Glutamatergic neuron (in vitro differentiated cells): ENCODE measurements at places on chromosomes 11 and 22. TPM values are rescaled to one million over a fixed set of nuclear protein-coding genes. Genes with fewer than 3 reads are reported as not detected.

- no peak for DNase-seq
Measured at GRCh38 chr11:2258501-2259465, 11.6 kb downstream of the ASCL2 start.

GRCh38 chr22:46107753-46108563 is 42.4 kb upstream of the PPARA start:
- no peak for DNase-seq

DNA sequence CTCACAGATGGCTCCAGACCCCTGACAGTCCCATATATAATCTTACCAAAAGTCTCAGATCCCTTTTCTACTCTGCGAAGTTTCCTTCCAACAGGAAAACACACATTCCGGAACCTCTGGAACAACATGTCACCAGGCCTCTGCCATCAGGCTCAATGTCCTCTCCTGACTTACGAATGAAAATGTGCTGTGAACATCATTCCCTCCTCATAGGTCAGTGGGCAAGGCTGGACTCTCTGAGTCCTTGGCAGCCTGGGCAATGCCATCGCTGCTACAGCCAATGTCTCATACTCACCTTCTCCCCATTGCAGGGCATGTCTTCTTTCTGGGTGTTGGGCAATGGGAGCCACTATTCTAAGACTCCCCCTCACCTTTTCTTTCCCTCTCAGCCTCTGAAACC is 1.7 kb upstream of the HPX start:
- DNase-seq, result no peak

DNA sequence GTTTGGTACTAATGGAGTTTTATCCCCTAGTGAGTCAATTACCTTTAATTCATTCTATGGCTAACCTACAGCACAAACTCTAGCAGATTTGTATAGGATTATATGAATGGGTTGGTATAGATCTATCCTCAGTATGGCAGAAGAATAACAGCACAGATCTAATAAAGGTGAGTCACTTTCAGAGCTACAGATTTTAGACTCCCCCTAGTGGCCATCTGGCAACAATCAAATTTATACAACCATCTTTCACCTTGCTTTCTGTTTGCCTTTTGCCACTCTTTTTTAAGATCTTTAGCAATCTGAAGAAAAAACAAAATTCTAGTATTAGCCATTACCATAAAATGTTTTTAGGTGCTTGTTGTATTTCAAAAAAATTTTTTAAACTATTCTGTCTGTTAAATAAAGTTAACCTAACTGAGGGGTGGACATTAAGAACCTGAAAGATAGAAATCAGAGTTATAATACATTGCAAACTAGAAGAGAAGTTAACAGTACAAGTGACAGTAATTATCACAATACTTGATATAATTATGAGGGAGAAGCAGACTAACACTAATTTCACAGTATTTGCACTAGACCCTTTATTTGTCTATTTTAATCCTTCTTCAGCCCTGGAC is 25.8 kb downstream of the DDIAS start:
- DNase-seq, result no peak

- no peak for DNase-seq
Measured at GRCh38 chr11:20293992-20294391, 69.5 kb upstream of the HTATIP2 start.

DNA sequence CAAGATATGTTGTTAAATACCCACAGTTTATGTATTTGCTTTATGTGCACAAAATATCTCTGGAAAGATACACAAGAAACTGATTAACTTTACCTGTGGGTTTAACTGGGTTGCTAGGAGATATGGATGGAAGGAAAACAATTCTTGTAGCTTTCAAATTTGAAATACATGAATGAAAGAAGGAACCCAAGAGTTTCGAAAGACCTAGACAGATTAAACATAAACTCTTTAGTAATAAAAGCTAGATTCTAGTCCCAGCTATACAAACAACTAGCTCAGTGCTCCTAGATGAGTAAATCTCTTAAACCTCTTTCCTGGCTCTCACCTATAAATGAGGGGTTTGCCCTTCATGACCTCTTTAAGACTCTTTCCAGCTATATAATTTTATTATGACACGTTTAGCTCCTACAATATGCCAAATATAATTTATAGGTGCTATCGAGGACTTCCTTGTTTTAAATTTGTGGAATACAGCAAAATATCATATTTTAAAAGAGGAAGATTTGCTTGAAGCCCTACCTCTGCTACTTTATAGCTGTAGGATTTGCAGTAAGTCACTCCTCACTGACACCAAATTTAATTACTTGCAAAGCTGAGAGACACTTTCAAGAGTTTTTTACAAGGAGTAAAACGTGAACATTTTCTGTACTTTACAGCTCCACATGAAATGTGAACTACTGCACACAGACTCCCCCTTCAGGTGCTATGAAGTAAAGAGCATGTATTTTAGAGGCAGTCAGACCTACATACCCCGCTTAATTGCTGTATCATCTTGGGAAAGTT is 50.7 kb downstream of the RRAS2 start:
- DNase-seq, result no peak

DNA sequence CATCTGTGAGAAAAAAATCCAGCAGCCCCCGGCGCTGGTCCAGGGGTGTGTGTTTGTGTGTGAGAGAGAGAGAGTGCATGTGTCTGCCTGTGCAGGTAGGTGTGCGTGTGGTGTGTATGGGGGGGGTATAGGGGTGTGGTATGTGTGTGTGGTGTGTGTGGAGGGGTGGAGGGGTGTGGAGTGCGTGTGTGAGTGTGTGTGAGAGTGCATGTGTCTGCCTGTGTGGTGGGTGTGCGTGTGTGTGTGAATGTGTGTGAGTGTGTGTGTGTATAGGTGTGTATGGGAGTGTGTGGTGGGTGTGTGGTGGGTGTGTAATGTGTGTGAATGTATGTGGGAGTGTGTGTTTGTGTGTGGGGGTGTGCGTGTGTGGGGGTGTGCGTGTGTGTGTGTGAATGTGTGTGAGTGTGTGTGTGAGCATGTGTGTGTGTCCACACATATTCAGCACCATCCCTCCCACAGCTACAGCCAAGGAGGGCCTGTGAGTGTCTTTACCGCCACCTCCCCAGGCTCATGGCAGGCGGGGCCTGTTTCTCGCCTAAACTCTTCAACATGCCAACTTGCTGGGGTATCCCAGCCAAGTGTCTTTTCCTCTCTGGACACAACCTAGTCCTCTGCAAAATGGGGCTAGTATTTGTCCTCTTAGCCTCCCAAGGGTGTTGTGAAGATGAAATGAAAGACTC is 11.9 kb downstream of the LMO1 start:
- DNase-seq, result no peak

DNA sequence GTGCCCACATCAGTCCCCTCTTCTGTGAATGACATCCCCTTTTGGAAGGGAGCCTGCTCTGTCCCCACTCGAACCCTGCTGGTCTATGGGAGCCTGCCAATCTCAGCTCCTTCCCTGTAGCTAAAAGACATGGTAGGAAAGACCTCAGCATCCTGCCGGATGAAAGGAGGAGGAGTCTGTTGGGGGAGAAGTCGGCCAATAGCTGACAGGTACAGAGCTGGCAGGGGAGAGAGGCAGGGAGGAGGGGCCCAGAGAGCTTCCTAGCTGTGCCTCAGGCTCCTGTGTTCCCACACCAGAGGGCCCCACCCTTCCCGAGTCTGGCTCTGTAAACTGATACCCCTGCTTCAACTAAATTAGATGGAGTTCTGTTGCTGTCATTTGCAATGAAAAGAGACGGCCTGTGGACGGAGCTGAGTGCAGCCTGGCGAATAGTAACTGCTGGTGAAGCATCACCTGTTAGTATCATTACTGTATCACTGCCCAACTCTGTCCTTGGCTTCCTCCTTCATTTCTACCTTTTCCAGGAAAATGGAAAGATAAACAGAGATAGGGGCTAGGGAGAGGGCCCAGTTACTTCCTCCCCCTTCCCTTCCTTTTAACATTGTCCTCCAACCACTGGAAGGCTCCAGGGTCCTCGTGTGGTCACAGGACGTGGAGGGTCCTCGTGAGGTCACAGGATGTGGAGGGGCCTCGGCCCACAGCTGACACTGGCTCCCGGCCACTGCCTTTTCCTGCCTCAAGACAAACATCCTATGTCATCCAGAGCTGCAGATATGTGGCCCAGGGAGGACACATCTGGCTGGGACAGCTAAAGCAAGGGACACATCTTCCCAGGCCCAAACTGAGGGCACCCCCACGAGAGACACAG is 15.1 kb downstream of the FXYD6 start:
- peak; percentile 61 for DNase-seq

- peak; percentile 26 for DNase-seq
Measured at GRCh38 chr11:1744891-1745700, 5.3 kb downstream of the IFITM10 start.

DNA sequence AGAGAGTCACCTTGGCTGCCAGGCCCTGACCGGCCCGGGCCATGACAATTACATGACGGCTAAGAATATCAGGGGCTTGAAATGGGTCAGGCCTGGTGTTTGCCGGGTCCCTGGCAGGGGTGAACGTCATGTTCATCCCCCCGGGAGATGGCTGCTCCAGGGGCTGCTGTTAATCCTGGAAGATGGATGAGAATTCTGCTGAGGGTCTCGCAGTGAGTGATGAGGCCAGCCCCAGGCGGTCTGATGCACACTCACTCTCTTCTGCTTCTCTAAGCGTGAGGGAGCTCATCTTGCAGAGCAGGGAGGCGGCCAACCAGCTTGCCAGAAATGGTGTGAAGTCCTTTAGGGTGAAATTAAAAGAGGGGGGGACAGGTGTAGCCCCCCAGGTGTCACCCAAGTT is 101.3 kb upstream of the ANO1 start:
- no peak for DNase-seq

GRCh38 chr11:12272821-12273617 is 104.4 kb upstream of the PARVA start:
- DNase-seq, result no peak

- DNase-seq, result no peak
Measured at GRCh38 chr22:38761202-38762162, 5.7 kb upstream of the SUN2 start.

DNA sequence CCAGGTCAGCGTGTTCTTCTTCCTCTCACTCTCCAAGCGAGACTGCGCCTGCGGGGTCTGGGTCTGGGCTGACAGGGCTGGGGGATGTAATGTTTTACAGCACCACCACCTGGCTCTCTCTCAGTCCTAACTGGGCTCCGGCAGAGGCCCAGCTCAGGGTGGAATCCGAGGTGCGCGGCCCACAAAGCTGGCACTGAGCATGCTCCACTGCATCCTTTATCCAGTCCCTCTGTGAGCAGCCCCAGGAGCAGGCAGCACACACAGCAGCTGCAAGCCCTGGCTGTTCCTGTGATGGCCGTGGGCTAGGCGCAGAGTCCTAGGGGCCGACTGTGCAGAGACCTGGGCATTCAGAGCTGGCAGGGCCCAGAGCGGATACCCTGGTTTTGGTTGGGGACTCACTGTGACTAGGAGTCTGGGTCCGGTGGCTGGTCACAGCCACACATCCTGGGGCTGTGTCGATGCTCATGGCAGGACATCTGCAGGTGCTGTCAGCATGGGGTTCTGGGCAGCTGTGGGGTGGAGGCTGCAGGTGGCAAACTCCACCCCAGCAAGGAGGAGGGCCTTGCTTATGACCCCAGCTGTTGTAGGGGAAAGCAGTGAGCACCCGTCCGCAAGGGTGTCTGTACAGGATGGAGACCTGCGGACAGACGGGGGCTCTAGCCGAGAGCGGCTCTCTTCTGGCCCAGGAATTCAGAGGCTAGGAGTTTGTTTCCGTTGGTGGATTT is 4.0 kb downstream of the LRRC75B start:
- DNase-seq, result no peak

GRCh38 chr11:17397311-17398002 is 9.0 kb upstream of the KCNJ11 start:
- no peak for DNase-seq

GRCh38 chr22:24532075-24532474 is 22.9 kb downstream of the GUCD1 start:
- no peak for DNase-seq

DNA sequence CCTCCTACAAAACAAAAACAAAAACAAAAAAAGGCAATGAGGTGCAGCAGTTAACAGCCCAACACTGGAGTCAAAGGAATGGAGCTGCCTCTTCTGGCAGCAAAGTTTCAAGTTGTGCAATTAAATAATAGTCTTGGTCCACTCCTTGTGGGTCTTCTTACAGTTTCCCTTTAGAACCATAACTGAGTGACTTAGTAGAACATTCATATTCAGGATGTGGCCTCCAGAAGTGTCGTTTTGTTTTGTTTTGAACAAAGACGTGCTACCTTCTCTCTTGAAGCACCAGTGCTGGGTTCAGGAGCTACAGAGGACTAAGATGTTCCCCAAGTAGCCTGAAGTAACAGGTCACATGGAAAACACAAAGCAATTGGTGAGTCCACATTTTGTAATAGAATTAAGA is 2.0 kb upstream of the JAML start:
- no peak for DNase-seq

DNA sequence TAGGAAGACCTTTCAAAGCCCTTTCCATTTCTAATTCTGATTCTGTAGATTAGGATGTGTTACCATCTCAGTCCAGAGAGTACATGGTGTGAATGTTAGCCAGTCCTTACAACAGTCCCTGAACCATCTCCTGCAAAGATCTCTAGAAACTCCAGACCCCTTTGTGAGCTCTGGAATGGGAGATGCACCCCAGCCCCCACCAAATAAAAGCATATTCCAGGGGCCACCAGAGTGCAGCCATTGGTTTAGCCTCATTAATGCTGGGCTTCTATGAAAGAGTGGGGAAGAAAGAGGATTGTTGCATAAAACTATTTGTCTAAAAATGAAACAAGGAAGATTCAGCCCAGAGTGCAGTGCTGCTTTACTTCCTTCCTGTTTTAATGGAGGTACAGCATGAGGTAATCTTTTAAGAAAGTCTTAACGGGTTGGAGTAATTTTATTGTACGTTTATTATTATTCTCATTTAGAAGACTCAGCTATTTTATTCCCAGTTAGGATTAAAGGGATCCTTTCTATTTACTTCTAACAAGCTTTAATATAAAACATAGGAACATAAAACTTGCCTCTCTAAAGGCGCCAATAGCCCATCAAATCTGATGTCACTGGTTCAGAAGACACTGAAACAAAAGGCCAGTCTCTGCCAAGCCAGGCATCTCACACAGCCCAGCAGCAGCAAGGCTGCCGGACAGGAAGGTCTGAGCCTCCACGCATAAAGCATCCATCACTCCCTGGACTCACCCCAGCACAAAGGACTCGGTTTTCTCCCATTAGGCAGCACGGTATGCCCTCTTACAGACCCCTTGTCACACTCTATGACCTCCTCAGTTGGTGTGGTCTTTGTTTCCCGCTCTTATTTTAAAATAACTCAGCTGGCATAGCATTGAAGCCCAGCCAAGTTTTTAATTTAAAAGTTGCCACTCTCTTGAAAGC is 203.9 kb upstream of the BLID start:
- DNase-seq, result no peak

The PNPLA5 gene
- total RNA-seq, result not detected

The OR2AG2 gene
- total RNA-seq, result 0.78 TPM

The UBQLN3 gene
- total RNA-seq, result not detected

The CYB5R2 gene
- total RNA-seq, result 2.6 TPM

The OR51I1 gene
- not detected for total RNA-seq

The GLYAT gene
- not detected for total RNA-seq

The MAPK8IP2 gene
- total RNA-seq, result 143 TPM

The ANO1 gene
- not detected for total RNA-seq

The TRPC6 gene
- total RNA-seq, result 0.27 TPM

The ARL14EP gene
- total RNA-seq, result 21.6 TPM

The CARNS1 gene
- 0.07 TPM for total RNA-seq

The CRYBB3 gene
- not detected for total RNA-seq

The OR6A2 gene
- 0.56 TPM for total RNA-seq
